ENCODE measurements at places on chromosomes 2 and 18.

GRCh38 chr2:198916548-198917080, 541.1 kb downstream of the SATB2 start:
- DNase-seq, result no peak

- no peak for DNase-seq
These were observed 273.6 kb downstream of the CCDC74A start for GRCh38 chr2:131801210-131801744.

- no peak for DNase-seq
These were observed 37.1 kb downstream of the PIEZO2 start for GRCh38 chr18:11112286-11112685.

DNA sequence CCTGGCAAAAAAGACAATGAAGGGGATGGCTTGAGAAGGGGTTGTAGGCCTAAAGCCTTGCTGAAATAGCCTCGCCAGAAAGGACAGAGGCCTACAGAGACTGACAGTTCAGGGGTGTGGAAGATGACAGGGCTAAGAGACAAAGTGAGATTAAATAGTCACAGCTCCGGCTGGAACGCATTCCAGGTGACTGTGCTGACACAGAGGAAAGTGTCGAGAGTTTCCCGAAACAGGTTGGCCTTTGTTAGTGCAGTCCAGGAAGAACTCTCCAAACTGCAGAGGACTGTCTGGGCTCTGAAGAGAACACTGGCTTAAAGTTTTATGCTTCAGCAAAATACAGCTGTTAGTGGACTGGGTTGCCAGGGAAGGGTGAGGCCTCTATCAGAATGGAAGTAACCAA, 52.8 kb downstream of the METTL4 start:
- DNase-seq, result no peak

- DNase-seq, result no peak
These were observed 52.0 kb downstream of the BCL2L11 start for GRCh38 chr2:111172666-111173065.
